ENCODE measurements at places on chromosomes 2 and 18.

- DNase-seq: no peak
Measured at GRCh38 chr18:58110398-58110797, 66.4 kb downstream of the NEDD4L start.

GRCh38 chr2:60433018-60433596, 120.3 kb downstream of the BCL11A start:
- DNase-seq: no peak

GRCh38 chr2:180891360-180891759, 89.0 kb upstream of the UBE2E3 start:
- DNase-seq: no peak

DNA sequence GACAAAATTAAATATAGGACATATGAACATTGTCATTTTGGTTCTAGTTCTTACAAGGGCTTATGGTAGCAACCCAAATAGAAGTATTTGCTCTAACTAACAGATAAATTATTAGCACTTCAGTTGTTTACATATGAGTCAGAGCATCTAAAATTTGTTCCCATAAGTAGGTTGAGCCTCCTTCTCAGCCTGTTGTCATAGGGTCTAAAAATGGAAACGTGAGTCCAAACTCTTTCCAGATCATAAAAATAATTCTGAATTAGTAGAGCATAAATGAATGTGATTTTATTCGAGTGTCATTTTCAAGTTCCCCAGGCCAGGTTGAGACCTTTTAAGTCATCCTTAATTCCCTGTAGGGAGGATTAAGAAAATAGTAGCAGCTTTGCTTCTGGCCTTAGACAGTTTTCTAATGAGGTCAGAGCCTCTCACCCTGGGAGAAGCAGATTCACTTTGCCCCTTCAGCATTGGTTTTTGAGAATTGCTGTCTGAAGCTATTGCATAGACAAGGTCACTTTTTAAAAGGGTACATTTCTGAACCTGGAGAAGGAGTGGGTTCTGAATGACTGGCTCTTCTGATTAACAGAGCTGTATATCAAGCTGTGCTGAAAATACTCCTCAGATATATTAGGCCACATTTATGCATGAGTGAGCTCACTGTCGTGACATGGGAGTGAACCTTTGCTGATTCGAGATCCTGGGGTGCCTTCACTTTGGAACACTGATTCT, 164.3 kb downstream of the NEDD4L start:
- DNase-seq: no peak

- DNase-seq: no peak
Measured at GRCh38 chr2:172877826-172878225, 142.2 kb downstream of the RAPGEF4 start.

DNA sequence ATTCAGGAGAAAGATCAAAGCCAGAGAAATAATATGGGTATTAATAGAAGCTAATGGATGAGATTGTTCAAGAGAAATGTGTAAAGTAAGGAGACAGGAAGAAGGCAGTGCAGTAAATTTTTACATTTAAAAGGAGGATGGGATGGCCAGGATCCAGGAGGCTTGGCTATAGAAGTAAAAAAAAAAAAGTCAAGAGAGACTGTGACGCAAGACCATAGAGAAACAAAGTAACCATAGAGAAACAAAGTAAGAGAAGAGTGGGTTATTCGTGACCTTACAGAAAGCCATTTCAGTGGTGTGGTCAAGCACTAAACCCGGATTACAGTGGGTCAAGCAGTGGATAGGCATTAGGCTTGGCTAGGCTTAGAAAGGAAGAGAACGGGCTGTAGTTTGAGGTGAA, 10.5 kb upstream of the FAM171B start:
- no peak for DNase-seq

DNA sequence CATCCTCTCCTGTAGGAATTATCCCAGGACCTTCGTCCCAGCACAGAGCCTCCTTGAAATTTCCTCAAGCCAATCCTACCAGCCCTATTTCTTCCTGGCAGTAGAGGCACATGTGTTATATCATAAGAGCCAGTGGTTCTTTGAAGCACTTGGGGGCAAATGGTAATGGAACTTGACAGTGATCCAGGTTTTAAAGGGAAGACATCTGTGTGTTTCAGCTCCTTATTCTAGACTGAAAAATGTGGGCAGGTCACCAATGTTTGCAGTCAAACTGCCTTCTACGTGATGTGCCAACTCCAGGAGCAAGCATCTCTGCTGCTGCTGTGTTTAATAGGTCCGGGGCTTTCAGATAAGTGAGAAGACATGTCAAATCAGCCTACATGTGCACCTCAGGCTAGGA, 157.1 kb downstream of the GALNT14 start:
- no peak for DNase-seq

GRCh38 chr2:181374781-181375675, 82.2 kb upstream of the ITGA4 start:
- no peak for DNase-seq

All from NT2/D1 (cell line).